Activated naive CD8-positive, alpha-beta T cell treated with anti-CD3 and anti-CD28 coated beads, Interleukin-2, amount 50 U/mL, for 24 hours (primary cell): ENCODE measurements at places on chromosomes 13 and 19.

GRCh38 chr13:79398915-79399314 is 7.1 kb downstream of the RBM26 start:
- DNase-seq, result no peak
- H3K4me1 ChIP-seq, result peaks cover 80% of the 10 kb centered on the region
- peaks cover 73% of the 10 kb centered on the region for H3K36me3 ChIP-seq
- H3K4me3 ChIP-seq, result peak overlapping the region; percentile 5
- no peaks in the 10 kb centered on the region for H3K27me3 ChIP-seq

DNA sequence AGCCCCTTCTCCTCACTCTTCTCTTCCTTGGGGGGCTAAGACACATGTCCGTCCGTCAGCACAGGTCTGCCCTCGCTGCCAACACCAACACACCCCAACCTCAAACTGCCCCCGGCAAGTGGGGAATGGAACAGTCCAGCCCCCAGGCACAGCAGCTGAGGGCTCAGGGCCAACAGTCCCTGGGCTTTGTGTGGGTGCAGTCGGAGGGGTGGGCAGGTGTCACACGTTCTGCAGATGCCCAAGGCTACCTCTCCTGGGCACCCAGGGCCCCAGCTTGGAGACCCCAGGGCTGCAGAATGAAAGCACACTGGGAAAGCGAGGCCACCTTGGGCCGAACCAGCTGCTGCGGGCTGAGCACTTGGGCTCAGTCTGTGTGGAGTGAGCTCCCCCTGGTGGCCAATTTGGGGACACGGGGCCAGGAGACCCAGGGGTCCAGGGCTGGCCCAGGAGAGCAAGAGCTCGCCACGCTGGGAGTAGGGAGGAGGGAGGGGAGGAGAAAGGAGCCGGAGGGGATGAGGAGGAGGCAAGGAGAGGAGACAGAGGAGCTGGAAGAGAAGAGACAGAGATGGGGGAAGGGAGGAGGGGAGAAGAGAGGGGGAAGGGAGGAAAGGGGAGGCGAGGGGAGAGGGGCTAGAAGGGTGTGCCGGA is 14.0 kb upstream of the ATP8B3 start:
- no peaks in the 10 kb centered on the region for H3K27me3 ChIP-seq
- H3K4me3 ChIP-seq, result no peak overlapping the region
- H3K27ac ChIP-seq, result no peak overlapping the region
- H3K36me3 ChIP-seq, result peaks cover 8% of the 10 kb centered on the region
- no peaks in the 10 kb centered on the region for H3K4me1 ChIP-seq

DNA sequence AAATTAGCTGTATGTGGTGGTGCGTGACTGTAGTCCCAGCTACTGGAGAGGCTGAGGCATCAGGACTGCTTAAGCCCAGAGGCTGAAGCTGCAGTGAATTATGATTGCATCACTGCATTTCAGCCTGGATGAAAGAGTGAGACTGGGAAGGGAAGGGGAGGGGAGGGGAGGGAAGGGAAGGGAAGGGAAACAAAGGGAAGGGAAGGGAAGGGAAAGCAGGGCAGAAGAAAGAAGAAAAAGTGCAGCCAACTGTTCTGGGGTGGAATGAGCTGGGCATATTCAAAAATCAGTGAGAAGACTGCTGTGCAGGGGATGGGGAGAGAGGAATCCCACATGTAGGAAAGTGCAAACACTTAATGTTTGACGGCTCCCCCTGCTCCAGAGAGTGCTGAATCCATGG is 905.5 kb downstream of the UQCRFS1 start:
- DNase-seq, result no peak
- H3K4me3 ChIP-seq, result no peak overlapping the region
- no peak overlapping the region for H3K27ac ChIP-seq
- no peaks in the 10 kb centered on the region for H3K36me3 ChIP-seq
- H3K4me1 ChIP-seq, result no peaks in the 10 kb centered on the region

DNA sequence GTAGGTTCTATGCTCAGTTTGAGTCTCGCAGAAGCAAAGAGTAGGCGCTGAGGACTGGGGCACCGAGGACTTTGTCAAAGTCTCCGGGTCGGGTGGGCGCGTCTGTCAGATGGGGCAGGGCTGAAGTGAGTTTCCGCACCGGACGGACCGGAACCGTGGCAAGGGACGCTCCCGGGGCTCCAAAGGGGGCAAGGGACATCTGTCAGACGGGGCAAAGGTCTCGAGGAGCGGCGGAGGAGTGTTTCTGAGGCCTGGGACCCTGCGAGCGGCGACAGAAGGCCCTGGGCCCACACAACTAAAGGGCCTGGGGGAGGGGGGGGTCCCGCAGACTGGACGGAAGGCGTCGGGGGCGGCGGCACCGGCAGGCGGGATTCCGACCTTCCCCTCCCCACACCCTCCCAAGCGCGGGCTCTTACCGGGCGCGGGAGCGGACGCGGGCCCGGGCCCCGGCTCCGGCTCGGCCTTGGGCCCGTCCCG is 13.3 kb upstream of the AKAP8L start:
- H3K36me3 ChIP-seq, result peaks cover 14% of the 10 kb centered on the region
- H3K4me1 ChIP-seq, result peaks cover 28% of the 10 kb centered on the region

- no peaks in the 10 kb centered on the region for H3K27me3 ChIP-seq
- H3K4me1 ChIP-seq, result peaks cover 5% of the 10 kb centered on the region
- DNase-seq, result no peak
- no peak overlapping the region for H3K27ac ChIP-seq
- no peak overlapping the region for H3K4me3 ChIP-seq
Observed at GRCh38 chr19:5697890-5698634, 8.0 kb downstream of the RPL36 start.

DNA sequence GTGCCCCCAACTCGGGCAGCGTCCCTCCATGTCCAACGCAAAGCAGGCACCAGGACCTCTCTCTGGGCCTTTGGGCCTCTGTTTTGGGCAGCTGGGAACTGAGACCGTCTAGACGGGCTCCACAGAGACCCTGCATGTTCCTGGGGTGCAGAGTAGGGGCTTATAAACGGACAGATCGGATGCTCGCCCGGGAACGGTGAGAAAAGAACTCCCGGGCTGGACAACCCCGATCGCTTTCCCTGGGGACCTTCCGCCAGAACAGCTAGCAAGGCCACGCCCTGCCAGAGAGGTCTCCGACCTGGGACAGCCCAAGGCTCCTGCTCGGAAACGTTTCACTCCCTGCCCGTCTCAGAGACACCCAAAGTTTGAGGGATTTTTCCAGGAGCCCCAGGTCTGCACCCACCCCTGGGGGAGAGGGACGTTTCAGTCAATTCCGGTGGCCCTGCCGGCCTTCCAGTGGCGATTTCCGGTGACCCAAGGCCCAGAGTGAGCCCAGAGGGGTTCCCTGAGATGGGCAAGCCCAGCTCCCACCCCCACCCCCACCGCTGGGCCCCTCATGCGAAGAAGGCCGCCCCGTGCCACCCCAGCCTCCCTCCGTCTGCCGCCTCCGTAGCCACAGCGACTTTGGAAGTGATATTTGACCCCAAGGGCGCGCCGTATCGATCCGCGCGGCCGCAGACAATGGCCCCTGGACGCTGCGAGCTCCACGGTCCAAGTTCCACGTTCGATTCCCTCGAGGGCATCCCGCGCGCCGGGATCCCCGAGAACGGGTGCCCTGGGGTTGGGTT is 1.7 kb downstream of the NR2F6 start:
- H3K4me1 ChIP-seq, result peaks cover 12% of the 10 kb centered on the region
- peaks cover 4% of the 10 kb centered on the region for H3K27me3 ChIP-seq
- H3K27ac ChIP-seq, result no peak overlapping the region

DNA sequence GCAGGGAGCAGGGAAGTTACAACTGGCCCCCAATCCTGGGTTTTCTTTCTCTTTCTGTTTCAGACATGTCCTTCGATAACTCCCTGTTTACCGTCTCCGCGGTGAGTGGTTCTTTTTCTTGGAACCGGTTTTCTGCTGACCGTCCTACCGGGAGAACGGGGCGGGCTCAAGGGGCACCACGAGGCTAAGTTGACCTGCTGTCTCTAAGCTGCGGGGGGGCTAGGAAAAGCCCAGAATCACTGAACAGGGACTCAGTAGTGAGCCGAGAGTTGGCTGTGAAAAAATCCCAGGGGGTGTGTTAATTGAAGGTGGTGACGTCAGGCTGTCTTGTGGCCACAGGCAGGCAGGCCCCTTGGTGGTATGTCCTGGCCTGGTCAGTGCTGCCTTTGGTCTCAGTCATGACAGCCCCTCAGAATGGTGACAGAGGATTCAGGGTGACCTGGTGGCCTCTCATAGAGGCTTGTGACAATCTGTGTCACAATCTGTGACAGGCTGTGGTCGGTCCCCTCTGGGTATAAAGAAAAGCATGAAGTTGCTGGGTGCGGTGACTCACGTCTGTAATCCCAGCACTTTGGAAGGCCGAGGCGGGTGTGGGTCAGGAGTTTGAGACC is 8.1 kb upstream of the CARM1 start:
- H3K36me3 ChIP-seq, result no peaks in the 10 kb centered on the region
- peaks cover 23% of the 10 kb centered on the region for H3K4me1 ChIP-seq
- H3K4me3 ChIP-seq, result no peak overlapping the region

- H3K27me3 ChIP-seq, result no peaks in the 10 kb centered on the region
- DNase-seq, result no peak
- H3K4me1 ChIP-seq, result no peaks in the 10 kb centered on the region
- no peak overlapping the region for H3K4me3 ChIP-seq
- H3K27ac ChIP-seq, result no peak overlapping the region
- no peaks in the 10 kb centered on the region for H3K36me3 ChIP-seq
Observed at GRCh38 chr13:57527114-57527735, 104.3 kb upstream of the PCDH17 start.

DNA sequence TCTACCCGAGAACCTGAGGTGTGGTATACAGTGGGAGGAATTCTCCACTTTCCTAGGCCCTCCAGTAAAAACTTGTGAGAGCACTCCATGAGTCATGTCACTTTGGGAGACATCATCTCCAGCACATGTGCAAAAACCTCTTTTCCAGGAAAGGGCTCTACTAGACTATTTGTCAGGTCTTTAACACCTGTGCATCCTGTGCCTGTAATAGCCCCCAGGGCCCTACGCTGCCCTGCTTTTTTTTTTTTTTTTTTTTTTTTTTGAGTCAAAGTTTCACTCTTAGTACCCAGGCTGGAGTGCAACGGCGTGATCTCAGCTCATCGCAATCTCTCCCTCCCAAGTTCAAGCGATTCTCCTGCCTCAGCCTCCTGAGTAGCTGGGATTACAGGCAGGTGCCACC is 1.7 kb upstream of the ERVV-1 start:
- no peak overlapping the region for H3K27ac ChIP-seq
- H3K27me3 ChIP-seq, result no peaks in the 10 kb centered on the region
- no peak overlapping the region for H3K4me3 ChIP-seq
- DNase-seq, result no peak
- no peaks in the 10 kb centered on the region for H3K4me1 ChIP-seq

- no peaks in the 10 kb centered on the region for H3K36me3 ChIP-seq
- H3K27ac ChIP-seq, result no peak overlapping the region
- H3K4me3 ChIP-seq, result no peak overlapping the region
- DNase-seq, result no peak
- no peaks in the 10 kb centered on the region for H3K4me1 ChIP-seq
Observed at GRCh38 chr13:21817878-21818277, 147.0 kb downstream of the FGF9 start.
